CD4-positive, alpha-beta T cell treated with Interferon gamma for 1 hour (primary cell): ENCODE measurements at places on chromosomes 3 and 15.

DNA sequence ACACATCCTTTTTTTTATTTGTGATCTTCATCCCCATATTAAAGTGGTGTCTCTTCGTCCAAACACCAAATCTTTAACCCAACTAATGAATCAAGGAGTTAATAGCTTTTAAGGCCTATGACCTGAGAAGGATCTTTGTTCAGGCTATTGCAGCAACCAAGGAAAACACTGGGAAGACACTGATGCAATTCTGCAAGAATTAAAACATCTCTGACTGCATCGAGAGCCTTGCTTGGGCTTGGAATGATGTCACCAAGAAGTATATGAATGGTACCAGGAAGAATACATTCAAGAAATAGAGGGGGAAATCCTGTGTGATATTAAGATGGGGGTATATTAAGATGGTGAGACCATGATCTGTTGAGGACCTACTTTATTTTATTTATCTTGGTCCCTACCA is 214.2 kb upstream of the ARL6 start:
- DNase-seq, result no peak

DNA sequence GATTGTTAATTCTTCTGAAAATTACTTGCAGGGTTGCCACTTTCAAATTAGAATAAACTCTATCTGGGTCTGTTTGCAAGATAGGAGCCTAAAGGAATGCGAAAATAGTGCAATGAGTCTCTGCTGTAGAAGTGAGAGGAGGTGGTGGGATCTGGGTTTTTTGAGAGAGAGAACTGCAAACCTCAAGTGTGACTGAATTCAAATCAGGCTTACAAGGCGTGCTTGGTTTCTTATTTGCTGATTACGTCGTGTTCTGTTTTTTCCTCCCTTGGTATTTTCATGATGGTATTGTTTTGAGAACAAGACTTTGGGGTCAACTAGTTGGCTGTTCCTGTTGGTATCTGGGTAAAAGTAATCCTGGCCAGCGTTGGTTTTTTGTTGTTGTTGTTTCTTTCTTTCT is 490.9 kb upstream of the CFAP20DC start:
- no peak for DNase-seq

DNA sequence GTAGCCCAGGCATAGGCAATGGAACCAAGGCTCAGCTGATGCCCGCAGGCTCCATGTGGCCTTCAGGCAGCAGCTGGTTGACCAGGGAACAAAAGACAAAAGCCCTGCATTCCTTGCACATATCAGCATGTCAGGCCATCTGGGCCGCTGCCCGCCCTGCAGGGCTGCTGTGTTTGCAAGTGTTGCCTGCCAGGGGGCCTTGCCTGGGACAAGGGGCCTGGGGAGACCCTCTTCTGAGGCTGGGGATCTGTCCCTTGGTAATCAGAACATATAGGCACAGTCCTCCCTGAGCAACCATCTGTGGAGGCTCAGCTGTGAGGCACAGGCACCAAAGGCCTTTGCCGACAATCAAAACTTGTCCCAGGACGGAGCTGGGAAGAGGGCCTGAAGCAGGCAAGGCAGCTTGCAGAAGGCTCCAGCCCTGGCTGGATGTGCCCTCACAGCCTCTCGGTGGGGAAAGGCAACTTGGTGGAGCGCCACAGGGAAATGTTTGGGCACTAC is 138.2 kb downstream of the TPRA1 start:
- no peak for DNase-seq

DNA sequence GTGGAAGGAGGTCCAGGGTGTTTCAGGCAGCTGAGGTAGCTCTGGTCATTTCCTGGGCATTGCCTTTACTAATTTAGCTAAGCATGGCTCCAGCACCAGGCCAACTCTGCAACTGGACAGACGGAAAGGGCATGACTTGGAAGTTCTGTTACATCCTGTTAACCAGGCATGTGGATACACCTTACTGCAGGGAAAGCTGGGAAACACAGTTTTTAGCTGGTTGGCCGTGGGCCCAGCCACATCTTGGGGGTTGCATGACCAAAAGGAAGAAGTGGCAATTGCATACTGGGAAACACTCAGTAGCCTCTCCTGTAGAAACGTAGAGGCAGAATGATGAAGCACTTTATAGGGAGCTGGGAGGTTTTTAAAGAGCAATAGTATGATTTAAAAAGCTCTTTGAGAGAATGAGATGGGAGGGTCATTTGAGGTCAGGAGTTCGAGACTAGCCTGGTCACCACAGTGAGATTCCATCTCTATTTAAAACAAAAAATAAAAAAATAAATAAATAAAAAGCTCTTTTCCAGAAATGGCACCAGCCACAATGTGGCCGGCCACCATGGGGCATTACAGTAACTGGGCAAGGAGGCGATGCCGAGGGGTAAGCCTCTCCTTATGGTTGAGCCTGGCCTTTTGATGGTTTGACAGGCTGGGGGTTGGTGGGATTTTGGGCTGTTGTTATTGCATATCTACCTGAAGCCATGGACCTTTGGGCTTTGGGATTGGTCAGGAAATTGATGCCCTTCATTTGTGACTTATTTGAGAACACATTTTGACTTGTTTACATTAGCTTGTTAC is 28.6 kb downstream of the TRAK1 start:
- DNase-seq, result no peak

DNA sequence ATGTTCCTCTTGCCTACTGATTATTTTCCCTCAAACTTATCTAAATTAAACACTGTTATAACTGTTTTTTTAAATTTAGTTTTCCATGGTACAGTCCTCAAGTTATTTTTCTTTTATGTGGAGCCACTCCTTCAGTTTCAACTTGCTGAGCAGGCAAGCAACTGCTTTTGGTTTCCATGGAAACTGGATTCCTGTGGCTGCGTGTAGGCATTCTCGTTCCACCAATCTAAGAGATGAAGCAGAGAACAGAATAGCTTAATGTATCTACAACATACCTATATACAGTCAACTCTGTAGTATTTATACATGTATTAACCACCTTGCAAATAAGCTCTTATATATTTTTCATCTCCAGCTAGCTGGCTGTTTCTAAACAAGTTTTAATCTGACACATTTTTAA is 25.8 kb upstream of the ANXA2 start:
- DNase-seq, result no peak

DNA sequence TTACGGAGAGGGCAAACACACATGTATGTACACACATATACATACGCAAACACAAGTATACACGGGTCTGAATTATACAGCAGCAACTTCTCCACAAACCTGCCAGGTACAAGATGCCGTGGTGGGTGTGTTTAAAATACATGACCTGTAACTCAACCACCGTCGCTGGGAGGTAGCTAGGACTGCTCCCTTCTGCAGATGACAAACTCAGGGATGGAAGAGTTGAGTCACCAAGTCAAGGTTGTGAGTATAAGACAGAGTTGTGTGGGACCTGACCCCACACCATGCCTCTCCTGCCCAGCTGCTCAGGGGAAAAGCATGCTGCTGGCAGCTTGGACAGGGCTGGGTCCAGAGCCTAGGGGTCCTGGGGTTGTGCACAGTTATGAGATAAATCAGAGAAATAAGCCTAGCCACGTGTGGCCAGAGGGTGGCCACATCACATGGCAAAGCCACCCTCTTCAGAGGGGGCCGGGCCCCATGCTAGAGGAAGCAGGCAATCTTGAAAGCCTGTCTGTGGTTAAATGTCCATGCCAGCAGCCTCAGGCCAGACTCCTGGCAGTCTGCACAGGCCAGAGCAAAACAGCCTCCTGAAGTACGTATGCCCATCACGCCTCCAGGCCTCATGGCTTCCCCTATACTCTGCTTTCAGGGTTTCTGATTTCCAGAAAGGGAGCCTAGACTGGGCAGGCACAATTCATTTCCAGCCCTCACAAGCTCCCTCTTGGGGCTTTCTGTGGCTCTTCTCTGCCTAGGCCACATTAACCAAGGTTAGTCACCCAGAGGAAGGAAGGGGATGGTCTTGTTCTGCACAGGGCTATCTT is 107.7 kb upstream of the RPL32 start:
- no peak for DNase-seq

DNA sequence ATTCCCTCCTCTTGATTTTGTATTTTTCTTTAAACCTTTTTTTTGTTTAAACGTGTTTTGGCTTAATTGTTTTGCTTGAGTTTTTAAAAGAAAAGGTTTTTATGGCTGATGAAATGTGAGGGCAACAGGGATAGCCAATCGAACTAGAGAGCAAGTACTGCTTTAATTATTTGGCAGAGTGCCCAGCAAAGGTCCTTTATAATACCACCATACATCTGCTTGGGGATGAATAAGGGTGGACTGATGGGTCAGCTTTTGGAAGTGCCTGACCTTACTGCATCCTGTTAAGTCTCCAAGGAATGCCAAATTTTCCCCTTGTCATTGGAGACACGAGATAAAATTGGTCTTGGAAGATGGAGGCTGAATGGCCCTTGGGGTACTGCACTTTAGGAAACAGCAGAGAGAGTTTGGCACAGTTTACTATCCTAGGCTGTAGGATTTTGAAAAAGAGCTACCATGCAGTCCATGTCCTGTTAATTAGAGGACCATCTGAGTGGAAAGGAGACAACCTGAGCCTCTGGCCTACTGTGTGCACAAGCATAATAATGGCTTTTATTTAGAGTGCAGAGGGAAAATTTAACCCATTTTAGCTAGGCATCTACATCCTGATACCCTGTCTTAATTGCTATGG is 19.8 kb upstream of the MTHFS start:
- no peak for DNase-seq

DNA sequence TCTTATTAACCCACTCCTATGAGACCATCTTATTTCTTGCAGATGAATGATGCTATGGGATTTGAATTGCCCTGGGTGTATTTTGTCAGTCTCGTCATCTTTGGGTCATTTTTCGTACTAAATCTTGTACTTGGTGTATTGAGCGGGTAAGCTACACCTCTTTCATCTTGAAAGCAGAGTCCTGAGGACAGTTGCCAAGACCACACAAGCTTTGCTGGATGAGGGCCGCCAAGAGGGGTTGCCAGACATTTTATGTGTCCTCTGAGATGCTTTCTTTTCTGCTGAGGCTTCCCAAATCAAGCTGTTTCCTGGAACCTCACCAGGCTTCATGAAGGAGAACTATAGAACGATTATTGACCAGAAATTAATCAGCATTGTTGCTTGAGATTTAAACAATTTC is 173.2 kb downstream of the CHDH start:
- DNase-seq, result no peak

DNA sequence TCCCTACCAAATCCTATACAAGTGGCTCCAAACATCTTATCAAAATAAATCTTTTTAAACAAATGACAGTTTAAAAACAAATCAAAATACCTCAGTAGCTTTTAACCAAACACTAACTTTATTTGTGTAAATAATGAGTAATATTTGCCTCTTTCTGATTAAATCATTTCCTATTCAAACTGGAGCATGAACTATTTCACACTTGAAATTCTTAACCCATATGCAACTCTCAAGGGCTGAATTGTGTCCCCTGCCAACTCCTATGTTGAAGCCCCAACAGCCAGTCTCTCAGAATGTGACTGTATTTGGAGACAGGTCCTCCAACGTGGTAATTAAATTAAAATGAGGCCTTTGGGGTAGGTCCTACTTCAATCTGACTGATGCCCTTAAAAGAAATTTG is 55.9 kb upstream of the MCTP2 start:
- DNase-seq, result no peak

GRCh38 chr3:177308286-177308685 is 111.0 kb upstream of the TBL1XR1 start:
- no peak for DNase-seq

GRCh38 chr15:69703532-69704187 is 251.0 kb downstream of the RPLP1 start:
- no peak for DNase-seq

DNA sequence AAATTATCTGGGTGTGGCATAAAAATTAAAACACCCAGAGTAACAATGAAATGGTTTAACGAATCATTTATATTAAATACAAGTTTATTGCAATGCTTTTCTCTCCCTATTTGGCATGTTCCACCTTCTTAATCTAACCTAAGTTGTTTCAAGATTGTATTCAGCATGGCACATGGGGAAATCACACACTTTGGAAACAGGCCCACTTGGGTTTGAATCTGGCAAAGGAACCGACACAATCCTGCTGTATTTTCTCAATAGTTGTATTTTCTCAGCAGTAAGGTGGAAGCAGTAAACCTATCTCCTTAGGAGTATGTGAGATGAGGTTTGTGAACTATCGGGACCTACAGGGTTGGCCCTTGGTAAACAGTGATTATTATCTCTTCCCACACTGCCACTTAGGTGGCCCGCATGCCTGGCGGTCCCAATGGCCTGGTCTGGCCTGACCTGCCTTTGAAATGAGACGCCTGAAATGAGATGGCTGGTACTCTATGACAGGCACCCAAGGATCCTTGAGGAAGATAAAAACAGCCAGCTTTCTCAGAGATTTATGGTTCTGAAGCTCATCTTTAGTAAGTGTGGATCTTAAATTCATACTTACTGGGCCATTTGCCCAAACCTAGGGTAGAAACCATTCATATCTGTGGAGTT is 45.3 kb upstream of the VILL start:
- no peak for DNase-seq

- no peak for DNase-seq
Observed at GRCh38 chr15:48718646-48719045, 73.1 kb upstream of the FBN1 start.

DNA sequence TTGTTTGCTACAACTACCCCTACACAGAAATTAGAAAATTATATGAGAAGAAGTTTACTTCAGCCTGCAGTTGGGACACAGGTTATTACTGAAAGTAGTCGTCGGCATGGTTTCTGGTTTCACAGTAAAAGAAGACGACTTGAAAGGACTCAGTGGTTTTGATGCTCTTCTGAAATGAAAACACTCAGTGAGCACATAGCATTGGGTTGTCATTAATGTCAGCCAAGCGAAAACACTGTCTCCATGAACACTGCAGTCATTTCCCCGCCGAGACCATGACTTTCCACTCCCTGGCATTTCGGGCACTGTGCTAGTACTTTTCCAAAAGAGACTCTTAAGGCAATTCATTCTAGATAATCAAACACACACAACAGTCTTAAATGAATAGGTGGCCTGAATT is 69.2 kb upstream of the ICE2 start:
- DNase-seq, result no peak

GRCh38 chr15:51838270-51838669 is 8.8 kb downstream of the TMOD3 start:
- DNase-seq, result no peak

- no peak for DNase-seq
Observed at GRCh38 chr15:38555686-38556334, 8.8 kb downstream of the RASGRP1 start.

DNA sequence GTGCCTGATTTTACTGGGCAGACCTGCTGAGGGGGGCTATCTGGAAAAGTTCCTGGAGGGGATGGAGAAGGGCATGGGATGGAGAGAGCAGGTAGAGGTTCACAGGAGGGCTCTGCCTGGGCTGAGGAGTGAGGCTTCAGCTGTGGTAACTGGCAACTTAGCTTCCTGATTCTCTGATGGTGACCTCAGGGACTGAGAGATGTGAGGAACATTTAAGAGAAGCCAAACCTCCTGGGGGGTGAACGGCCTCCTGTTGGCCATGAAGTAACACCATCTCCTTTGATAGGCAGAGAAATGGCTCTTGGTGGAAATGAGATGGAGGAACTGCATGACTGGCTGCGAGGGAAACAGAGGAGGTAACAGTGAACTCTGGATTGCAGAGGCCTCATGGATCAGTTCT is 97.3 kb upstream of the ROPN1 start:
- DNase-seq, result no peak

- DNase-seq, result no peak
Observed at GRCh38 chr3:85570819-85571218, 612.0 kb downstream of the CADM2 start.
